ENCODE measurements at places on chromosomes 16 and 17.
A peak's percentile ranks its signal among the peaks of the same experiment; 100 is the strongest.

- no peak for DNase-seq
Observed at GRCh38 chr16:64304396-64304795, 817.5 kb downstream of the CDH11 start.

GRCh38 chr17:14015271-14015670, 54.0 kb upstream of the COX10 start:
- DNase-seq: no peak

DNA sequence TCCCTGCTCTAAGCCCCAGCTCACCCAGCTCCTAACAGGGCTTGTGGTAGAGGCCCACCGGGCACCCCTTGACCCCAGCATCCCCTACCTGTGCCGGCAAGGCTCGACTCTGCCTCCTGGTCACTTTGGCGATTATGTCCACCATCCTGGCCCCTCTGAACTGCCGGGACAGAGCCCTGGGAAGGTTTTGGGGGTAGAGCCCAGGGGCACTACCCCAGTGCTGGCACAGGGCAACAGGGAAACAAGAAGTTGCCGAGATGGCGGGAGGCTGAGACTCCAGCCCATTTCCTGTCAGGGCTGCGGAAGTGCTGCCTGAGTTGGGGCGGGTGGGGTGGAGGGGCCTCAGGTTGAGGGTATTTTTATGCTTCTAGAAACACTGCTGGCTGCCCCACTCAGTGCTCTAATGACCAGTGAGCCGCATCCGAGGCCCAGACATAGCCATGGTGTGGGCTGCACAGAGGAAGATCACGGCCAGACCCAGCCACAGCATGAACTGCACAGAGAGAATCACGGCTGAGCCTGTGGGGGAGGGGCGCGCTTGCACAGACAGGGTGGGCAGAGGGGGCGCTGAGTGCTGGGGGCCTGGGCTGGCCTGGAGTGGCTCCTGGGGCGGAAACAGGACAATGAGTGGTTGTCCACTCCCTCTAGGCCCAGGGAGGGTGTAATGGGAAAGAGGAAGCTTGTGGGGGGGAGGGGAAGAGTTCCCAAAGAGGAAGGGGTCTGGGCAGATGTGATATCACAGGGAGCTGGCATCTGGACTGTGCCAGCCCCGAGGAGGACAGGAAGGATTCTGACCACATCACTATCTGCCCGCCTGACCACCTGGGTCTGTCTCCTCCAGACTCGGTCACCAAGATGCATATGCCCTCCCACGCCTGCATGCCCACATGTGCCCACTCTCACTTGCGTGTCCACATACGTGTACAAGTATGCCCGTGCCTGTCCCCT, 22.3 kb downstream of the ARHGAP27 start:
- no peak for DNase-seq

DNA sequence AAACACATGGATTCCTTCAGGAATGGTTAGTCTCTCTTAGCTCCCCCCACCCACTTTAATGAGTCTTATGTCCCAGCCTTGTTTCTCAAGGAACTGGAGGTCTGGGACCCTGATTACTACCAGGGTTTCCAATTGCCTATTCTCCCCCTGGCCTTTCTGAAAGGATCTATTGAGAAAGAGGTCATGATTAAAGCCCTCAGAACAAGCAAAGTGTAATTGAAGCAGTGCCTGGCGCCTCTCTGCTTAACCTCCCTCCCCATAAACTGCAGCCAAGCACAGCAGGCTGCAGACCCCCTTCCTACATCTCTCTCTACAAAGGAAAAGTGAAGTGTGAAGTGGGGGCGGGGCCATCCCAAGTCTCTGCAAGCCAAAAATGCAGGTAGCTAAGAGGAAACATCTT, 159.7 kb upstream of the CDH11 start:
- no peak for DNase-seq

DNA sequence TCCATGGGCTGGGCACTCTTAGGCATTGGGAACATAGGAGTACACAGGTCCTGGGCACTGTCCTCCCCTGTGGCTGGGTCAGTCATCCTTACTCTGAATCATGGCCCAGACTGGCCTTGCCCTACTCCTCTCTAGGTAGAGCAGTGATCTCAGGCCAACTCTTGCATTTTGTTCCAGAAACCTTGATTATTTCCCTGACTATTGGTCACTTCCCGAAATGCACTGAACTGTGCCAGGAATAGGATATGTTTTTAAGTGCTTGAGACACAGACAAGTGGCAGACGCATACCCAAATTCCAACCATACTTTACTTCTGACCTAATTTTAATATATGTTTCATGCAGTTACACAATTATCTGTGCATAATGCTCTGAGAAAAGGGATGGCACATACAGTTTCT, 10.3 kb downstream of the KRABD2 start:
- peak; percentile 83 for DNase-seq

GRCh38 chr16:10554569-10554968, 25.8 kb downstream of the EMP2 start:
- DNase-seq: no peak

DNA sequence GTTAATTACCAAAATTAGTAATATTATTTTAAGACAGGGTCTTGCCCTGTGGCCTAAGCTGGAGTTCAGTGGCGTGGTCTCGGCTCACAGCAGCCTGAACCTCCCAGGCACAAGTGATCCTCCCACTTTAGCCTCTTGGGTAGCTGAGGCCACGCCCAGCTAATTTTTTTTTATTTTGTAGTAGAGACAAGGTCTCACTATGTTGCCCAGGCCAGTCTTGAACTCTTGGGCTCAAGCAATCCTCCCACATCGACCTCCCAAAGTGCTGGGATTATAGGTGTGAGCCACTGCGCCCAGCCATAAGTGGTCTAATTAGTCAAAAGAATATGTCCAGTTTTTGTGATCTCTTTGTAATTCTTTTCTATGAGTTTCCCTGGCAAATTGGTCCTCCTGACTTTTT, 12.0 kb upstream of the CFDP1 start:
- no peak for DNase-seq

DNA sequence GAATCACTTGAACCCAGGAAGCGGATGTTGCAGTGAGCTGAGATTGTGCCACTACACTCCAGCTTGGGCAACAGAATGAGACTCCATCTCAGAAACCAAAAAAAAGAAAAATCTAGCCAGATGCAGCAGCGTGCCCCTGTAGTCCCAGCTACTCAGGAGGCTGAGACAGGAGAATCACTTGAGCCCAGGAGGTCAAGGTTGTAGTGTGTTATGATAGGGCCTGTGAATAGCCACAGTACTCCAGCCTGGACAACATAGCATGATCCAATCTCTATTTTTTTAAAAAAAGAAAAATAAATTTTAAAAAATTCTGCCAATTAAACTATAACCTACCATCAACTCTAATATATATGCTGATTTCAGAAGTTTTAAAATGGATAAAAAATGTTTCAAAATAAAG, 15.8 kb downstream of the PHLPP2 start:
- DNase-seq: no peak

- DNase-seq: peak; percentile 6
Observed at GRCh38 chr16:83205896-83206295, 579.1 kb downstream of the CDH13 start.

DNA sequence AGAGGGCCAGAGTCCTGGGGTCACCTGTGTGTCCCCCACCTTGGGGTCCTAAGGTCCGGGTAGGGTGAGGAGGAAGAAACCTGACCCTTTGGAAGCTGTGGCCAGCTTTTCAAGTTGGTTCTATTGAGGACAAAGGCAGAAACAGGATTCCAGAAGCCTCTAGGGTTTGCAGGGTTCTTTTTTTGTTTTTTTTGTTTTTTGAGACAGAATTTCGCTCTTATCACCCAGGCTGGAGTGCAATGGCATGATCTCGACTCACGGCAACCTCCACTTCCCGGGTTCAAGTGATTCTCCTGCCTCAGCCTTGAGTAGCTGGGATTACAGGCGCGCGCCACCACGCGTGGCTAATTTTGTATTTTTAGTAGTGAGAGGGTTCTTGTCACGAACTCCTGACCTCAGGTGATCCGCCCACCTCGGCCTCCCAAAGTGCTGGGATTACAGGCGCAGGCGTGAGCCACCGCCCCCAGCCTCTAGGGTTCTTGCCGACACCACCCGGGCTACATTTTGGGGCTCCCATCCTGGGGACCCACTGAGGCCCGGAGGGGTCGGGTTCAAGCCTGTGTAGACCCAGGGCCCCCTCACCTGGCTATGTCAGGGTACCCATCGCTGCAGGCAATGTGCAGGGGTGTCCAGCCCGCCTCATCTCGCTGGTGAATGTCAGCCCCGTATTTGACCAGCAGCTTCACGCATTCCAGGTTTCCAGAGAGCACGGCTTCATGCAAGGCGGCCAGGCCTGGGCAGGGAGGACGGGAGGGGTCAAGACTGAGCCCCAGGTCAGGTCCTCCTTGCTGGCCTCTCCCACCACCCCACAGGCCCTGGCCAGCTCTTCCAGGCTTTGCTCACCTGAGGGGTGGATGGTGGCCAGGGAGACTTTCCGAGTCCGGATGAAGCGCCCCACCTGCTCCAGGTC, 674 bp downstream of the PPP1R27 start:
- no peak for DNase-seq

DNA sequence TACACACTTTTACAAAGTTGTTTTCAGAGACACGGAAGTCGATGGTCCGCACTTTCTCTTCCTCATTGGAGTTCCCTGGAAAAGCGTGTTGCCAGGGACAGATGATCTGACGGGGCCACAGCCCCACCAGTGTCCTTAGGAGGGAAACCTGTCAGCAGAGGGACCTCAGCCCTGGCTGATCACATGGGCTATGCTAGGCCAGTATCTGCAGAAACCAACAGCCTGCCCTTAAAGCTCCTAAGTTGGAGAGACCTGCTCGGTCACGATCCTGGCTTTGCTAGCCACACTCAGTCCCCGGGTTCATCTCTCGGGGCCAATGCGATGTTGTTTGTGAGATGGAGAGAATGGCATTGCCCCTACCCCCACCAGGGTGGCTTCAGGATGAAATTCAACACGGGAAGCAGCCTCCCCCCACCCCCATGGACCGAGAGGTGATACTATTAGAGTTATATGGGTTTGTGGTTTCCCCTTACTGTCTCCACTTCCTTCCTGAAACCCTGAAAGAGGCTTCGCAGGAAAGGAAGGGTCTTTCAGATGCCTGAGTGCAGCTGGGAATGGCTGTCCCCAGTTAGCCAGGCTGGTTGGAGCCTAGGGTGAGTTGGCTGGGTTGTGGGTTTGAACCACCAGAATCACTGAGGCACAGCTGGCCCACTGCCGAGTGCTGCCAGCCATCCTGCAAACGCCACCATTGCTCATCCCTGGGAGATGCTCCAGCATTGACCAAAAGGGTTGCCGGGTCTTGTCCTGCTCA, 16.6 kb downstream of the RMI2 start:
- DNase-seq: no peak

- DNase-seq: no peak
Observed at GRCh38 chr17:223723-224471, 42.4 kb upstream of the DOC2B start.

- DNase-seq: no peak
Observed at GRCh38 chr16:87143661-87144121, 173.5 kb downstream of the C16orf95 start.

GRCh38 chr17:4958102-4958501, 7.2 kb downstream of the ENO3 start:
- no peak for DNase-seq

DNA sequence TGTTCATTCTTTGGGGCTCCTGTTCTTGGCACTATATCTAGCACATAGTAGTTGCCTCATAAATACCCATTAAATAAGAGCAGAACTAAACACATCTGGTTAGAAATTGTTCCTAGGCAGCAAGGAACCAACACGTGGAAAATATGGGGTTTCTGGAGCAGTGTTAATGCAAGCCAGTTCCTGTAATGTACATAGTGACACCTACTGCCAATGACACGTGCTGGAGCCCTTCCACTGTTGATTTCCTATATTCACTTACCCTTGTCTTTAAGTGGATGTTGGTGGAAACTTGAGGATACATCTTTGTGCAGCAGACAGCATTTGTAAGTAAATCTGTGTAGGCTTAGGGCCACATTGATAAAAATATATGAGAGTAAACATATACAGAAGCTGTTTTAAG, 1.6 kb upstream of the IRF8 start:
- no peak for DNase-seq

DNA sequence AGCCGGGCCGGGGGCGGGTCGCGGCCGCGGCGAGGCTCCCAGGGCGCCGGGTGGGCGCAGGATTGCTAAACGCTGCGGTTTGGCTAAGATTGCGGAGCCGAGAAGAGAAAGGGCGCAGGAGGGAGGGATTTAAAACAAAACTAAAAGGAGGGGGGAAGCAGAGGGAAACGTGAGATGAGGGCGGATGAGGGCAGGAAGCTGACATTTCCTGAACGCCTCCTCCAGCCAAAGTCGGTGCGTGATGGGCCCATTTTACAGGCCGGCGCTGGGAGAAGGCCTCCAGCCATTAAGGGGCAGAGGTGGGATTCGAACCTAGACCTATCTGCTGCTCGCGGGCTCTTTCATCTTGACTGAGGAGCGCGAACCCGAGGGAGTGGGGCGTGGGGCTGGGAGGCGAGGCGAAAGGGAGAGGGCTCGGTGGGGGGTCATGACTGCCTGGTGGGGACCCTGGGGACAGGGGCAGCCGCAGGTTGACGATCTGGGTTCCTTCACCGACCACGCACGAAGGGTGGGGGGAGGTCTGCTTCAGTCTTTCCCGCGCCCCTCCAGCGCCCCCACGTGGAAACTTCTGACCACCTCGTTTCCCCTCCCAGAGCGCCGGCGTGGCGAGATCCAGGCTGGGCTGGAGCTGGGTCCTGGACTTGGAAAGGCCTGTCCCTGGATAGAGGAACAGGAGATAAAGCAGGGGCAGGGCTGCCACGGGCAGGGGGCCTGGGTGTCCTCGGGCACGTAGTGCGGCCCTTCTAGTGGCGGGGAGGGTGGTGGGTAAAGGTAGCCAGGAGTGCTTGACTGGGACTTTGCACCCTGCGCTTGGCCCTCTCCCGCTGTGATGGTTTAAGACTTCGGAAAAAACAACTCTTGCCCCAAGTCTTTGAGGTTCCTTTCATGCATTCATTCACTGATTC, 3.8 kb upstream of the TAC4 start:
- peak; percentile 67 for DNase-seq

DNA sequence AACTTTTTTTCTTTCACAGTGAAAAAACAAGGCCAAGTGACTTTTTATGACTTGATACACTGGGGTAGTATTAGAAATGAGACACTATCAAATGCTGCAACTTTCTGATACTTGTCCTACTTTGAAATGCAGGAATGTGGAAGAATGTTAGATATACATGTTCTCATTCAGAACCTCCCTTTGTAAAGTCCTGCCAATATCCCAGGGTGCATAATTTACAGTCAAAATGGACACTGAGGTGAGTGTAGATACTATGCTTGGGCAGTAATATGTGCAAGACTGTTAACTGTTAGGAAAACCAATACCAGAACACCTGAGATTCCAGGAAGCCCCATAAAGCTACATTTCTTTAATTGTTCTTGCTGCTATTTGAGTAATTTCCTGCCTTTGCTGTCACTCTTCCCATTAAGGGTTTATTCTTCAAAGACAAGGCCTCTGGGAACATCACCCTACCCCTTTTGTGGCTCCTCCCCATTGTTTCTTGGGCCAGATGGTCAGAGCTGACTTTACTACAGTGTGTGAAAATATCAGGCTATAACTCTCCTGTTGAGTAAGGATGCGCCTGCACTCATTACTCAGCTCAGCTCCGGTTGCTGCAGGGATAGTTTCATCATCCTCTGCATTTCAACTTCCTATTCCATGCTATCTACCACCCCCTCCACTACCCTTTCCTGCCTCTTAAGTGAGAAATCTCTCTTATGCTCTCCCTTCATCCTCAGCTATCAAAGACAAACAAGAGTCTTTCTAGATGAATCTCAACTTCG, 48.7 kb downstream of the TMEM100 start:
- DNase-seq: peak; percentile 50

- no peak for DNase-seq
Observed at GRCh38 chr17:75481194-75482068, 25.0 kb downstream of the TMEM94 start.
